ENCODE measurements at places on chromosomes 4 and X.
A peak's percentile ranks its signal among the peaks of the same experiment; 100 is the strongest.

DNA sequence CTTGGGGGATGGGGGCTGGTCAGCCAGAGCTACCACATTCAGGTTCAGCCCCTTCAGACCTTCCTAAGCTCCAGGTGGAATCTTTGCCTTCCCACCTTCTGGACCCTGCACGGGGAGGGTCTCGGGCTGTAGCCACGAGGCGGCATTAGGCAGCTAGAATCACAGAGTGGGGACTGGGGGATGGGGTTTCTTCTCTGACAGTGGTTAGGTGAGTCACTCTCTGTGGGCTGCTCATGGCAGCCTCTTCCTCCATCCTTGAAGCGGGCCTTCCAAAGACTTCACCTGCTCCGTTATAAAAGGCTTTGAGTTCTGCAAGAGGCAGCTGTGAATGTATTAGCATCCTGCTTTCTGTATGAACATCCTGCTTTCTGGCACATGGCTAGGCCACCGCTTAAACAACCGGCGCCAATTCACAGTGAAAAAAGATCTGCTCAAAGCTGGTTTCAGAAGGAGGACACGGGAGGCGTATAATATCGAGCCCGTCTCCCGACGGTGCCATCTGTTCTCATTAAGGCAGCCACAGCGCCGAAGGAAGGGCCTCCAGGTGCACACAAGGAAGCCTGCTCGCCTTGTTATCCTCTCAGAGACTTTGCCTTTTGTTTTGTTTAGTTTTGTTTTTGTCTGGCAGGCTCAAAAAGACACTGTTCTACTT is 74.3 kb upstream of the IGFBP7 start:
- DNase-seq: no peak

DNA sequence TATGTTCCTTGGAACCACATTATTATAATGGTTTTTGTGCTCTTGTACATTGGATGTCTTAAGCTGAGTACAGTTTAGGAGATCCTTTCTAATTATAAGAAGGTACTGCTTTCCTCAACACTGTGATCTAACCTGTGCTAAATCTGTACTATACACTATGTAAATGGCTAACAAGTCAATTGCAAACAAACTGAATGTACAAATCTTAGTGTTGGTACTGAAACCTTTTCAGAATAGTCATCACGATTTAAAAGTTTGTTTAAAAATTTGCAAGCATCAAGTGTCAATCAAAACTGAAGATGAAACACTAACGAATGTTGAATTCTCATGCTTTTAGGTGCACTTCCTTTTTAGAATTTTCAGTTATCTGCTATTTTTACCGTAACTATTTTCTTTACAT is 2090.4 kb upstream of the TENM3 start:
- DNase-seq: no peak

DNA sequence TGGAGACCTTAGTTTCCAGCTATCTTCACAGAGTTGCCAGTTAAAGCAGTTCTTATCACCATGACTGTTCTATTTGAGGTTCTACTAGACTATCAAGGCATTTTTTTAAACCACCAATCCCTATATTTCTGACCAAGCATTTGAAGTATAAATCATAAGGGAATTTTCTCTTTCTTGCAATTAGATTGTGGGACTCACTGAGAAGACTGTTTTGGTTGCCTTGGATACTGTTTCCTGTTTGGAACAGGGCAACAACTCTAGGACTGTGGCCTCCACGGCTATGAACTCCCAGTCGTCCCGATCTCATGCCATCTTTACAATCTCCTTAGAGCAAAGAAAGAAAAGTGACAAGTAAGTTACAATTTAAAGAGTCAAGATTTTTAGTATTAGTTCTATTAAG is 11.8 kb downstream of the KIF4A start:
- DNase-seq: no peak

- DNase-seq: no peak
Observed at GRCh38 chr4:152719801-152720556, 40.2 kb upstream of the TMEM154 start.

DNA sequence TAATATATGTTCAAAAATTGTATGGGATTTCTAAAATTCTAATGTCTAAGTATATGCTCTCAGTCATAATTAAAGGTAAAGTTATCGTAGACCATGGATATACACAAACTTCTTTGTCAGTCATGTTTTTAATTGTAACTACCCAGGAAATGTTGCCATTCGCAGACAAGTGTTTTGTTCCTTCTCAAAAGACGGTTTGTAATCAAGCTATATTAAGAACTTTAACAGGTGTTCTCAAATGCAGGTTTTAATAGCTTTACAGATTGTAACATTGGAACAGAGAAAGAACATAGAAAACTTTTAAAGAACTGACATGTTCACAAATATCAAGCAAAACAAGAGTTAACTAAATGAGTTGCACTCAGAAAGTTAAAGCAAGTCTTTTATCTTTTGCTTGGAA is 58.9 kb downstream of the KDM5C start:
- DNase-seq: no peak

DNA sequence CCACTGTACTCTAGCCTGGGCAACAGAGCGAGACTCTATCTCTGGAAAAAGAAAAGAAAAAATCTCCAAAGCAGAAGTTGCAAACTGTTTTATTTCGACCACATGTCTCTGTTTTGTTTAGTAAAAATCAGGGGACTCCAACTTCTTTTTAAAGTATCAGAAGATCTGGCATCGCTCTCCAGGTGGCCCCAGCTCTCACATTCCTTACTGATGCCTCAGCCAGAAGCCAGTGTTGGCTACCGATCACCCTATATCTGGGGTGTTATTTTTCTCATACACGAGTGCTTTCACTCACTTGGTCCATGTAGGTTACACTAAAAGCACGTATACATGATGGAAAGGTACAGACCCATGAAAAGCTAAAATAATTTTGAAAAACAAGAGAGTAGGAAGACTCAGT is 8.3 kb downstream of the MPP1 start:
- DNase-seq: no peak

- no peak for DNase-seq
Observed at GRCh38 chr4:156892805-156893204, 78.8 kb downstream of the PDGFC start.

- no peak for DNase-seq
Observed at GRCh38 chrX:132592880-132593279, 104.0 kb upstream of the MBNL3 start.

DNA sequence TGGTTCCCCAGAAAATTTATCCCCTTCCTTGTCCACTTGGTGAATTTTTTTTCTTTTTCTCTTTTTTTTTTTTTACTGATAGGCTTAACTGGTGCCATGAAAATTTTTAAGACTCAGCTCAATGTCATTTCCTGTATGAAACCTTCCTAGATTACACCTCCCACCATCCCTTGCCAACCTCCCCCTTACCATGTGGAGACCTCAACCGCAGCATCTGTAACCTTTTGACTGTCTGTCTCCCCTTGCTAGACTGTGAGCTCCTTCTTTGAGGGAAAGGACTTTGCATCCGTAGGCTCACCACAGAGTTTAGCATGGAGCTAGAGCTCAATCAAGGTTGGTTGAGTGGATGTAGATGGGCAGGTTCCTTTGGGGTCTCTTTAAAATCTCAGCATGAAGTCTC is 5.2 kb upstream of the PGRMC1 start:
- DNase-seq: no peak

- peak; percentile 6 for DNase-seq
Observed at GRCh38 chrX:48540028-48540375, 488 bp downstream of the TBC1D25 start.

- no peak for DNase-seq
Observed at GRCh38 chrX:133869270-133869669, 116.1 kb downstream of the GPC3 start.

DNA sequence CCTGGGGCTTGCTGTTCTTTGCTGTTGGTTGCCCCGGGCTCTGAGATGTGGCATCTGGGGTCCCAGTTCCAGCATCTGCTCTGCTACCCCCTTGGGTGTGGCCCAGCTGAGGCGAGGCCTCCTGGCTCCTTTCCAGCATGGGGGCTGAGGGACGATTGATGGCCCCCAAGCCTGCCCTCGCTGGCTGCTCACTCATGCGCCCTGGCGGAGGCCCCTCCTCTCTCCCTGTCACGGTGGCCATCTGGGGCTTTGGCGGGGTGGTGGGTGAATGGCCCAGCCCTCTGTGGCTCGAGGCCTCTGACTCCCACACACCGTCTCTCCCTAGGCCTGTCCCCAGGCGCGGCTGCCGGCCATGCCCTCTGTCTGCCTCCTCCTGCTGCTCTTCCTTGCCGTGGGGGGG is 1.8 kb downstream of the PLXNA3 start:
- no peak for DNase-seq

- no peak for DNase-seq
Observed at GRCh38 chr4:13601048-13601447, 26.5 kb downstream of the BOD1L1 start.

- no peak for DNase-seq
Observed at GRCh38 chr4:66766557-66766956, 778.7 kb downstream of the CENPC start.

DNA sequence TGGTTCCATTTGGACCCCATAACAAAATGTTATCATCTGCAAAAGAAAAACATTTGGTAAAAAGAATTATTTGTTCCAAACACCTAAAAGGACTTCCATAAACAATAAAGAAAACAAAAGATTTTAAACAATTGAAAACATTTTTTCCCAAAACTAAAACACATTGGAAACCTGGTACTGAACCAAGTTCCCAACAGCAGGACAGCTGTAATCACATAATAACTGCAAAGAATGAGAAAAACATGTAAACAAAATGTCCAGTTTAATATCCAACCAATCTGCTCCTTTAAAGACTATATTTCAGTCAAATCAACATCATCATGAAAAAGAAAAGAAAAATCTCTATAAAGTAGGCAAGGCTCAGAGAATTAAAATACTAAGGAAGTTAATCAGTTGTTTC is 36.3 kb downstream of the PRDM5 start:
- no peak for DNase-seq

- peak; percentile 3 for DNase-seq
Observed at GRCh38 chr4:15961781-15962510, 1.0 kb downstream of the FGFBP2 start.

DNA sequence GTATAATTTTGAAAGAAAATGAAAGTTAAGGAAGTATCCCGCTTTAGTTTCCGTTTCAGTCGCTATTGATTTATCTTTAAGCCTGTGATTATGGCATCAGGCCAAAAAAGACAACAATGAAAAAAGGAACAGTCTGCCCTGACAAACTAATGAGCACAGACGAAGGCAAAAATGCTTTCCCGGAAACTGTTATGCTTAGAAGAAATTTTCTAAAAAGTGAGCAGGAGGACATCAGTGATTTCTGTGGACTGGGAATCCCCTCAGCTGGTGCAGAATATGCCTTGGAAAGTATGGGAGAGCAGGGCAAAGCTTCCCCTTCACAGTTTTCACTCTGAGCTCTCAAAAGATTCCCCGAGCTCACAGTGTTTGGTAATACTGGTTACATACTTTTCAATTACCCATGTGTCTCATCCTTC is 5.1 kb upstream of the CXCL10 start:
- no peak for DNase-seq

- no peak for DNase-seq
Observed at GRCh38 chr4:112416464-112416863, 99.5 kb downstream of the NEUROG2 start.

- no peak for DNase-seq
Observed at GRCh38 chr4:183674153-183674552, 15.1 kb downstream of the TRAPPC11 start.

DNA sequence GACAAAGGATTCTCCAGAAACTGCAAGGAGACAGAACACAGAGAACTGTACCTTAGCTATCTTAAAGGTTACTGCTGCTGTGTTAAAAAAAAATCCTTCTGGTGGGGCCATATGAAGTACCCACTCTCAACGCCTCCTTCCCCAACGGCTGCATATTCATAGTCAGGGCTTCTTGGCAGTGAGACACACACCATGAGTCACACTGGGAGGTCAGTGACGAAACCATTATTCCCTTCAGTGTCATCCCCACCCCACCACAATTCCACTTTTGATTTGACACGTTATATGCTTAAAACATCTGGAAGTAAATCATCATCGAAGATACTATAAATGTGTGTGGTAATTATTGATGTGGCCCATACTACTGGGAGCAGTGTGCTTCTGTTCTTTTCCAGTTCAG is 271.5 kb downstream of the LDB2 start:
- no peak for DNase-seq

- DNase-seq: no peak
Observed at GRCh38 chrX:66200050-66200664, 36.1 kb downstream of the HEPH start.

- DNase-seq: no peak
Observed at GRCh38 chr4:142408003-142408441, 438.1 kb downstream of the INPP4B start.

- no peak for DNase-seq
Observed at GRCh38 chrX:53684415-53685192, 1.9 kb downstream of the HUWE1 start.

DNA sequence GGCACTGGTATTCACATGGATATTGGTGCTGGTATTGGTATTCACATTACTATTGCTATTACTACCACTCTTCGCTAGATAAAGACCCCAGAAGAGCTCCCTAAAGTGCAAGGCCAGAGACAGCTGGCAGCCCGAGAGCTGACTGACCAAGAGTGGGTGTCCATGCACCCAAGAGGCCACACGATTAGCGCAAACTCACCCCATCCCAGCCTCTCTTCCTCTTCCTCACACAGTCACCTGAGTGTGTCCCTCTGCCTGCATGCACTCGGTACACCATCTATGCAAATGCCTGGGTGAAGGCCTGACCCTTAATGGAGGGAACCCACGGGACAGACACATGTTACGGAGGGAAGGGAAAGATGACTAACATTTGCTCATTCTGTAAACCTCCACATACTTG is 86.7 kb downstream of the HAUS3 start:
- DNase-seq: no peak

DNA sequence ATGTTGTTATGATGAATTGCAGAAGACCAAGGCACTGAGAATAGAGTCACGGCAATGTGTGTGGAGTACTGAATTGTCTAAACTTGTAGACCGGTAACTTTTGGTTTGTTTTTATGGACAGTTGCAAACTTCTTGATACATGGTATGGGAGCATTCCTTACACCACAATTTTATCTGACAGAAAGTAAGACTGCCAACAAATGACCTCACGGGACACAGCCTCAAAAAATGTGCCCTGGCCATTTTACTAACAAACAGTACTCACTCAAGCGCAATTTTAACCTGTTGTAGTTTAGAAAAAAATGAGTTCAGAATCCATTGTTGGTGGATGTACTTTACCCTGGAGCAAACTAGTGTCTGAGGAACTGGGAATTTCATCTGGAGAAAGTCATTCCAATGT is 321.2 kb downstream of the CAMK2D start:
- no peak for DNase-seq

GRCh38 chr4:154677300-154677699 is 64.8 kb upstream of the FGG start:
- DNase-seq: no peak

GRCh38 chrX:139795196-139795595 is 87.2 kb upstream of the MCF2 start:
- no peak for DNase-seq

DNA sequence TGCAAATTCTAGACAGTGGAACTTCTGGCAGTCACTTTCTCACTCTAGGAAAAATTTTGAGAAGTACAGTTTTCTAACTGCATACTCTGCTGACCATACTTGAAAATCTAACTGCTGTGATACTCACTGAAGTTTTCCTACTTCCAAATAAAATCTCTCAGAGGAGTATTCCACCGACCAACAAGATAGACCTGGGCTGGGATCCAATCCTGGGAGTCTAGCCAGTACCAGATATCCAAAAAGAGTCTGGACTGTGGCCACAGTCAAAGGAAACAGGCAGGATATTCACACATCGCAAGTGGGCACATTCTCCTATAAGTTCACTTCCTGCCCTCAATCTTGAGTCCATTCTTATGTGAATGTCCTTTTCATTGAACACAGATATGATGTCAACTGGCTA is 1138.7 kb upstream of the PCDH7 start:
- DNase-seq: no peak

GRCh38 chr4:109801895-109802319 is at the start of gene CFI:
TSS of gene CFI (minus strand) at chr4:109801999. CDS start at chr4:109801971, 28 bp downstream.
- DNase-seq: no peak

- DNase-seq: no peak
Observed at GRCh38 chr4:184787766-184788503, 37.8 kb downstream of the ACSL1 start.

Measured in stimulated activated CD8-positive, alpha-beta memory T cell treated with anti-CD3 and anti-CD28 coated beads, Interleukin-15, amount 100 ng/mL, for 24 hours (primary cell).